Activated naive CD4-positive, alpha-beta T cell (primary cell): ENCODE measurements at places on chromosomes 3 and 15.

DNA sequence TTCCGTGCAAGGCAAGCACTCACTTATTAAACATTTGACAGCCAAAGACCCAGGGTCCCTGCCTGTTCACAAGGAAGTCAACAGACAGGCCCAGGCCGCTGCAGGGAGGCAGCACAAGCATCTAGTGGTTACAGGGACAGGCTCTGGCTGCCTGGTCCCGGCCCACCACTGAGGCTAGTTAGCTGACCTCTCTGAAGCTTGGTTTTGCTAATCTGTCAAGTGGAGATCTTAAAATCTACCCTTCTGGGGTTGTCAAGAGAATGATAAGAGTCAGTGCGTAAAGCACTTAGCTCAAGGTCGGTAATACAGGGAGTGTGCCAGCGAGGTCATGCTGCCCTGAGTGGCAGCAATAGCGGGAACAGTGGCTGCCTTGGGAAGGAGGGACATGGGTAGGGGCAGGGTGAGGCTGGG is 6.0 kb downstream of the GNB5 start:
- no peak for DNase-seq

DNA sequence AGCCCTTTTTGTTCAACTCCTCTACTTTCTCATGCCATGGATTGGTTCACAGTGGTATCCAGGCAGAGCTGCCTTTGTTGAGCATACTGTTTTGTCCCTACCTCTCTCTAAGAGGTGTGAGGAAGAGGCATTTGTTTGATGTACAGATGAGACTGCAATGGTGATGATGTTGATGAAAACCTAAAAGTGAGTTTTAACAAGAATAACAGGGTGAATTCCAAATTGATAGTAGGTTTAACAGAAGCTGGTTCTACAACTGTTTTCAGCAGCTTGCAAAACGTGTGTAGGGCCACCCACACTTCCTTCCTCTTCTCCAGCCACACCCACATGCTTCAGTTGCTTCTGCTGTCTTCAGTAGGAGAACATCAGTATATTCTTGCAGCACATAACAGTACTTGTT is 10.2 kb downstream of the SNRK start:
- DNase-seq: peak; percentile 3

DNA sequence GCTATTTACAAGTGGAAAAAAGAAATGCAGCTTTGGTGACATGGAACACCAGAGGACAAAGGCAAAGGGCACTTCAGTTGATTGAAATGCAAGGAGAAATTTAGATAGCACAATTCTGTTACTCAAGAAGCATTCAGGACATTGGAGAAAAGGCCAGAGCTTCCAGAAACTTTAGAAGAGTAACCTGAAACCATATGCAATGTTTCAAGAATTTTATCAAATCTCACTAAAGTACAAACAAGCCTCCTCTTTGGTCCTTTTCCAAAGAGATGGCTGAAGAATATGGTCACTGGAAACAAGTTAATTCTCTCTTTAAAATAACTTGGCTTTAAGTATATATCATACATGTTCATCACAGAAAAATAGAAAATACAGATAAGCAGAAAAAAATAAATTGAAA is 14.6 kb upstream of the LMOD3 start:
- DNase-seq: no peak

GRCh38 chr3:116394365-116394764 is 50.9 kb downstream of the LSAMP start:
- DNase-seq: no peak

DNA sequence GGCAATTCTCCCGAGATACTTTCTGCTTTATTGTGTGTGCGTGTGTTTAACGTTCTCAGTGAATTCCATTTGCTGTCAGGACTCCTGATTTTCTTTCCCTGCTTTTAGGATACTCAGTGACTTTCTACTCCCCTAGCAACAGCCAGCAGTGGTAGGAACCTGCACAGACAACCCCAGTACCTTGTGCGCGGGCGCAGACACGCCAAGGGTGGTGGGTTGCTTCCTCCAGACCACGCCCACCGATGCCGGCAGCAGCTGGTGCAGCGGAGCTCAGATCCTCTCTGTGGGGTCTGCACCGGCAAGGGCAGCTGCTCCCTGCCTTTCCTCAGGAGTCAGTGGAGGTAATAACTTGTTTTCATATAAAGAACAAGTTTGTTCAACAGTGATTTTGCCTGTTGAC is 225.1 kb upstream of the NDN start:
- DNase-seq: no peak

- no peak for DNase-seq
These were observed 2.7 kb upstream of the ACTR8 start for GRCh38 chr3:53884623-53885022.

- DNase-seq: no peak
These were observed 51.7 kb downstream of the SEMA5B start for GRCh38 chr3:122975924-122976293.

DNA sequence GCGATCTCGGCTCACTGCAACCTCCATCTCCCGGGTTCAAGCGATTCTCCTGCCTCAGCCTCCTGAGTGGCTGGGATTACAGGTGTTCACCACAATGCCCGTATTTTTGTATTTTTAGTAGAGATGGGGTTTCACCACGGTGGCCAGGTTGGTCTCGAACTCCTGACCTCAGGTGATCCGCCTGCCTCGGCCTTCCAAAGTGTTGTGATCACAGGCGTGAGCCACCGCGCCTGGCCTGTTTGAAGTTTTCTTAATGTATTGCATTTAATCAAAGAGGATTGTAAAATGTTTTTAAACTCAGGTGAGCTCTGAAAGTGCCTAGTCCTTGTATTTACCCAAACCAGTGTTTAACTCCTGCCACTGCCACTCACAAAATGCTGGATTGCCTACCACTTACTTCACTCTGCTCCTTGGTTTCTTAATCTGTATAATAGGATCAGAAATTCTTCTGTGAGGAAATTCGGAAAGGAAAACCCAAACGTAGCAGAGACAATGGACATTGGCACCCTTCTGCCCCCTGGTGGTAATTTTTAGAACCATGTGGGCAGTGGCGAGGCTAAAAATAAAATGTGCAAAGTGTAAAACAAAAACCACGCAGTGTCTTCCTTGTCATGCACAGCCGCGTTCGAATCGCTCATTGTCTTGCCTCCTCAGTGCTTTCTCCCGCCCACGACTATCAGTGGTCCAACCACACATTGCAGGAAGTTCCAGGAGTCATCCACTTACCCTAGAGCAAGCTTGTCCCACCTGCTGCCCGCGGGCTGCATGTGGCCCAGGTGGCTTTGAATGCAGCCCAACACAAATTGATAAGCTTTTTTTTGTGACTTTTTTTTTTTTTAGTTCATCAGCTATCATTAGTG is 27.3 kb downstream of the CEP19 start:
- DNase-seq: peak; percentile 40

DNA sequence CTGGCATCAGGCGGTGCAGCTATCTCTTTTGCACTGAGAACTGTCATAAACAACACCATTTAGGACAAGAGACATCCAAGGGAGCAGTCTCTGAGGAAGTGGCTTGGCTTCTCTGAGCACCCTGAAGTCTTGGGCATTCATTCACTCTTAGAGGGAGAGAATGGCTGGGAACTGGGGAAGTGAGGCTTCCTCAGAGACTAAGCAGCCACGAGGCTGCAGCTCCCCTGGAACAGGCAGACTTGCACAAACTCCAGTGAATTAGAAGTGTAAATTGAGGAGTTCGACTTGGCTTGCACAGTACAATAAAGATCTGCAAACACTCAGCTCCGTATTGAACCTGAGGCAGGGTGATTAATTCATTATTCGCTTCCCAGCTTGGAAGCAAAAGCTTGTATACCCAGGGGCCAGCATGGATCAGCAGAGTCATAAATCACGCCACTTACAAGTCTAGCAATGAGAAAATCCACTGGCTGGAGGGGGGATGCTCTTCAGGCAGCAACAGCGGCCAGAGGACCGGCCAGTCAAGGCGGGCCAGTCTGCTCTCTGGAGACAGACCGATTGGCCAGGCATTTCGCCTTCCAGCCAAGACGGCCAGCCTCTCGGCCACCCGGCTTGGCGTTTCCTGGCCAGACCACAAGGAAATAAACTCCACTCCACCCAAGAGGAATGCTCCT is 118.8 kb upstream of the ADPGK start:
- no peak for DNase-seq

DNA sequence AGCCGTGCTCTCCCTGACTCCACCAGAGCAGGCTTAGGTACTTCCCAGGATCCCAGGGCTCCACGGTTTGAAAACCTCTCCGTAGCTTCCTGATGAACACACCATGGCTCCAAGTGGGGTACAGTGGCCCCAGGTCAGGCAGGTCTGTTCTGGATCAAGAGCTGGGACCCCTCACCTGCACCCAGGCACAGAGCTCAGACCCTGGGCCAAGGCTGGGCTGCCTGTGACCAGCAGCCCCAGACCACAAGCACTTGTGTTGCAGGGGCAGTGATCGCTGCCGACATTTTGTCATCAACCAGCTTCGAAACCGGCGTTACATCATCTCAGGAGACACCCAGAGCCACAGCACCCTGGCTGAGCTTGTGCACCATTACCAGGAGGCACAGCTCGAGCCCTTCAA is 5.3 kb downstream of the SH2D7 start:
- DNase-seq: no peak

DNA sequence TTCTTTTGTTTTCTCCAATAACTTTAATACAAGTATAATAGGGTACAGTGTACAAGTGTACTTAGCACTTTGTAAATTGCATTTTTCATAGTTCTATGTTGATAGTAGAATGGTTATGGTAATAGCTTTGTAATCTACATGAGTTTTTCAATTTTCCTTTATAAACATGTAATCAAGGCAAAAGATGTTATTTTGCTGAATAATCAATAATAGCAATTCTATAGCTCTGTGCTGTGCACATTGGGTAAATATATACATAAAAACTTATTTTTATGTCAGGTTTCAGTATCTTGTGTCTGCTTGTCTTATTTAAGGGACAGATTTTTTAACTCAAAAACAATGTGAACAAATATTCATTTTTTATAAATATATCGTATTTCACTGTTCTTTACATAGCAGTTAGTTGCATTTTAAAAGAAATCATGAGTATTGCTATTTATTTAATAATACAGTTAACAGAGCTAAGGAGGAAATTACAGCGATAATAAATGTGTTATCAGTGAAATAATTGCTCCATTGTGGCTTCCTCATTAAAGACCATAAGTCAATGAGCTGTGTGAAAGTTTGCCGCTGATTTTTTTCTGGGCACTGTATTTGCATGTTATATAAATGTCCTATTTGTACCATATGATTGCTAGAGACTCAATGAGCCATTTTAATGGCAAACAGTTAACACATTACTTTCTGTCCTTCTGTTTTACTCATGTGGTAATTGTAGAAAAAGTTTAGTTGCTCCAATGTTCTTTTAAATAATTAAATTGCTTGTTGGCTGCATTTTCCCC is 214.6 kb upstream of the STAC start:
- no peak for DNase-seq

GRCh38 chr3:12982619-12983101 is 90.6 kb downstream of the IQSEC1 start:
- no peak for DNase-seq

- DNase-seq: no peak
These were observed 10.2 kb downstream of the EDEM1 start for GRCh38 chr3:5197470-5198312.

DNA sequence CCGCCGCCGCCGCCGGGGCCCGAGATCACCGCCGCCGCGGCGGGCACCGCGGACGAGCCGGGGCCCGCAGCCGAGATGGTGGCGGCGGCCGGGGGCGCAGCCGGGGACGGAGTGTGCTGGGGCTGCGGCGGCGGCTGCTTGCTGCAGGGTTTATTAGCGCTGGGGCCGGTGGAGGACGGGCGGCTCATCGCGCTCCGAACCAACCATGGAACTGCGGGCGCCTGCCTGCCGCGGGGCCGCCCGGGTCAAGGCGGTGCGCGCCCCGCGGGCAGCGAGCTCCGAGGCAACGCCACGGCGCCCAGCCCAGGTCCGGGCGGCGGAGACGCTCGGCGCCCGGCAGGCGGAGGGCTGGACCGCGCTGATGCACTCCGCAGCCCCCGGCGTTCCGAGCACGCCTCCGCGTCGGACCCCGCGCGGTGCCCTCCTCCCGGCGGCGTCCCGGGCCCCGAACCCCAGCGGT is 277 bp downstream of the SIAH2 start:
- peak; percentile 29 for DNase-seq

DNA sequence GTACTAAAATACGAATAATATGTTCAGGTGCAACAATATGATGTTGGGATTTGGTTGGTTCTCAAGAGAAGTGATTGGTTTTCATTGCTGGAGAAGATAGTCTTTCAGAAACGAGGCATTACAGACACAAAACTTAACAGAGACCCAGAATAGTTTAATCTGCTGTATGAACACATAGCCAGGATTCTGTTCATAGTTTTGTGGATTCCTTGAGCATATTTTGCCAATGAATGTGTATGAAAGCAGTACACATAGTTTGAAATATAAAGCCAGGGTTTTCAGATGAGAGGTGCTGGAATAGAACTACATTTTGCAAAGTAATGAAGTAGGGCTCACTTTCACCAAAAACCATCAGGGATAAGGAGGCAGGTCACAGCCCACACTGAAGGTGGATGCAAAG is 5.7 kb upstream of the MCTP2 start:
- DNase-seq: no peak

DNA sequence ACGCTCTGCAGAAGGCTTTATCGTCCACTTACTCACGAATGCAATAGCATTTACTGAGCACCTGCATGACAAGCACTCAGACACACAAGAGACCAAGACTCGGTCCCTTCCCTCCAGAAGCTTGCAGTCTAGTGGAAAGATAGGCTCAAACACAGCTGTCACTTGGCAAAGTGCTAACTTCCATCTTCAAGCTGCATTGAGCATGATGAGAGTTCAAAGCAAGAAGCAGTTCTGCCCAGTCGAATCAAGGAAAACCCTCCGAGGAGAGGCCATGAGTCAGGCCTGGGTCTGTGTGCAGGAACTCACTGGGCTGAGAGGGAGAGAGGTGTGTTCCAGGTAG is 51.5 kb downstream of the C3orf20 start:
- no peak for DNase-seq

GRCh38 chr3:11213810-11214450 is 58.3 kb upstream of the ATG7 start:
- no peak for DNase-seq

- no peak for DNase-seq
These were observed 2.9 kb downstream of the RAB43 start for GRCh38 chr3:129118745-129119144.

- DNase-seq: no peak
These were observed 119.4 kb upstream of the GADL1 start for GRCh38 chr3:31013843-31014242.

- no peak for DNase-seq
These were observed 28.0 kb downstream of the FAM3D start for GRCh38 chr3:58638591-58638990.

- DNase-seq: no peak
These were observed 28.0 kb upstream of the TEX9 start for GRCh38 chr15:56337084-56337725.

- DNase-seq: no peak
These were observed 555.5 kb upstream of the CFAP20DC start for GRCh38 chr3:59605318-59605717.

DNA sequence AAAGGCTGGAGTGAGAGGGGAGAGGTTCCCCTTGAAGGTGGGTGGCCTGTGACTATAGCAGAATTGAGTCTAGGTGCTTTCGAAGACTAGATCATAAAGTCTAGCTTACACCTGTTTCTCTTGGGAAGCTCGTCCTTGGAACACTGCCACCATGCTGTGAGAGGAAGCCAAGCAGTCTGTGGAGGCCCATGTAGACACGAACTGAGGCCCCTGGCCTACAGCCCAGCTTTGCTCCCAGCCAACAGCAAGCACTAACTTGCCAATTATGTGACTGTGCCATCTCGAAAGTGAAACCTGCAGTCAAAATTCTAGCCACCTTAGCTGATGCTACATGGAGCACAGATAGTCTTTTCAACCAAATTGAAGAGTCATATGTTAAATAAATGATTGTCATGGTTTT is 190.5 kb upstream of the NECTIN3 start:
- DNase-seq: no peak

- DNase-seq: no peak
These were observed 462.2 kb upstream of the CFAP20DC start for GRCh38 chr3:59512066-59512465.

- peak; percentile 14 for DNase-seq
These were observed 137.9 kb downstream of the MEGF11 start for GRCh38 chr15:66115568-66116206.
